ENCODE measurements at places on chromosomes 6 and 20.
A peak's percentile ranks its signal among the peaks of the same experiment; 100 is the strongest.

DNA sequence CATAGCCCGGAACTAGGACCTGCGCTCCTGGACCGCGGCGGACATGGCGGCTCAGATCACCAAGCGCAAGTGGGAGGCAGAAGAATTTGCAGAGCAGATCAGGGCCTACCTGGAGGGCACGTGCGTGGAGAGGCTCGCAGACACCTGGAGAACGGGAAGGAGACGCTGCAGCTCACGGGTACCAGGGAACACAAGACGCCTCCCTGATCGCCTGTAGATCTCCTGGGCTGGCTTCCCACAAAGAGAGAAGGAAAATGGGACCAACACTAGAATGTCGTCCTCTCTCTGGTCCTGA is 15.1 kb upstream of the HLA-A start:
- DNase-seq = no peak

GRCh38 chr6:143516690-143517446 is 5.3 kb upstream of the FUCA2 start:
- DNase-seq = no peak

- no peak for DNase-seq
Observed at GRCh38 chr6:35161266-35161665, 20.1 kb upstream of the TCP11 start.

- DNase-seq = peak; percentile 19
Observed at GRCh38 chr6:815348-815738, 122.4 kb upstream of the EXOC2 start.

DNA sequence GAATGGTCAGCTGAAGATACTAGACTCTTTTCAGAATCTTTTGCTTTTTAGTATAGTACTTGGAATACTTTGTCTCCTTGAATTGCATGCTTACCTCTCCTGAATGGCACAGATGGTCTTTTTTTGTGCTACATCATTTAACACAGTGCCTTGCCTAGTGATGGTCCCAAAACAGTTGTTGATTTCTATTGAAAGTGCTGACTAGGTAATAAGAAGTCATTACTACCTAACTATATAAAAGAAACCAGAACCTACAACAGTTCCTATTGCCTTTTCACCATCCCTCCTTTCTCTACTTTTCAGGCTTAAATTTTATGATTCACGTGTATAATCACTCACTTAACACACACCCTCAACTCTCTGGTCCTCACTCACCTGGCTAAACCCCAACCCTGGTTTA is 64.6 kb upstream of the PRND start:
- no peak for DNase-seq

DNA sequence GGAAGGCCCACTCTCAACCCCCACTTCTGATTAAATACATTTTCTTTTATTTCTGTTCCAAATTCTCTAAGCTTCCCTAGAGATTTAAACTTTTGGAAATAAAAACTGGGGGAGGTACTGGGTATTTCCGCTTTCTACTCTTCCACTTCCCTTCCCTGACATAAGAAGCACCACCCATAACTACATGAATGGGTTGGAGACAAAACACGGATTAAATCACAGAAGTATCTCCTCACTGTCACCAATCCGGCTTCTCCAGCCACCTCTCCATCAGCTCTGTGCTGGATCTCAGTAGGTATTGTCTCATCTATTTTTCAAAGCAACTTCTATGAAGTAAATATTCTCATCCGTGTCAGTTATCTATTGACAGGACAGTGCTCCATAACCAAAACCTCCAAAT is 150.7 kb downstream of the TSHZ2 start:
- DNase-seq = no peak

GRCh38 chr20:63102721-63103375 is 96.1 kb upstream of the BHLHE23 start:
- no peak for DNase-seq

DNA sequence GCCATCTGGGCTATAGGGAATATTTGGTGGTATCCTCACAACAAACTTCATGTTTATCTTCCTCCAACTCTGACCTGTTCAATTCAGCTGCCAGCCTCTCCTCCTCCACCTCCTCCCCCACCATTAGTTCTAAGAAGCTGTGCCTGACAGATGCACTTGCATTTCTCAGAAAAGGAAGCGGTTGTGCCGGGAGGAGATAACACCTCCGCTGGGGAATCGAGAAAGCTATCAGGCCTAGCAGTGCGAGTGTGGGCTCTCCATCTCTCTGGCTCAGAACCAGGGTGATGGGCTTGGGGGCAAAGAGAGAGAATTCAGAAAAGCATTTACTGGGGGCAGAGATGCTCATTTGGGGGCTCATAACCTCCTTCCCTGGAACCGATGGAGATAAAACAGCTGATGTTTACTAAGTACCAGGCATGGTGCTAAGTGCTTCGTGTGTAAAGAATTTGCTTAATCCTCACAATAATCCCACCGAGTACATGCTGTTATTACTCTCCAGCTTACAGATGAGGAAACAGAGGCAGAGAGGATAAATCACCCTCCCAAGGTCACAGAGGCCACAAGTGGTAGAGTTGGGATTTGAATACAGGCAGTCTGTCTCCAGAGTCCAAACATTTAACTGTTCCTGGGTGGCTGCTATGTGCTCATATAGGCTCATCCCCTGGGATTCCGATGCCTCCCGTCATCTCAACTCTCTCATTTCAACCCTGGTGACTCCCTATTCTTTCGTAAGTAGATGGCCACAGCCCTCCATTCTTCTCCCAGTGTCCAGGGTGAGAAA is 38.3 kb downstream of the COX4I2 start:
- no peak for DNase-seq

GRCh38 chr6:170184316-170184715 is 106.6 kb downstream of the DLL1 start:
- DNase-seq = no peak

- DNase-seq = no peak
Observed at GRCh38 chr6:39321761-39322160, 741 bp downstream of the KCNK16 start.

- DNase-seq = no peak
Observed at GRCh38 chr6:107059606-107060005, 31.6 kb downstream of the MTRES1 start.

GRCh38 chr20:46169245-46170171 is 51.4 kb downstream of the CD40 start:
- no peak for DNase-seq

- peak; percentile 61 for DNase-seq
Observed at GRCh38 chr6:132131758-132132157, 180.6 kb upstream of the CCN2 start.

GRCh38 chr6:33391922-33392594 is 435 bp downstream of the KIFC1 start:
- DNase-seq = no peak

DNA sequence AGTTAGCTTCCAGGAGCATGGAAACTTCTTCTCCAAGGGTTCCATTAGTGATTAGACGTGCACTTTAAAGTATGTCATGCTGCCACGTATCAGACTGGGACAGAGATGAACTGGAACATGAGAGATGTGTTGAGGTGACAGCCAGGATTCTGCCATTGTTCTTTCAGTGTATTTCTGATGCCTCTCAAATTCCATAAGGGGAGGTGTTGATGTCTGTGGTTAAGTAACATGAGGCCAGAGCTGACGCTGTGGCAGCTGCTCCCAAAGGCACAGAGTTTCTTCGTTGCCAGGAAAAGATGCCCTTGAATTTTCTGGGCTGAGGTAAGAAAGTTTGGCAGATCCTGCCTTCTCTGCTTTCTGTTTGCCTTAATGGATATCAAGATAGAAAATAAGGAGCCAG is 63.5 kb downstream of the TRMT6 start:
- DNase-seq = no peak

GRCh38 chr6:80403365-80403764 is 296.9 kb downstream of the BCKDHB start:
- no peak for DNase-seq

- DNase-seq = no peak
Observed at GRCh38 chr6:23875006-23875405, 251.0 kb upstream of the NRSN1 start.

DNA sequence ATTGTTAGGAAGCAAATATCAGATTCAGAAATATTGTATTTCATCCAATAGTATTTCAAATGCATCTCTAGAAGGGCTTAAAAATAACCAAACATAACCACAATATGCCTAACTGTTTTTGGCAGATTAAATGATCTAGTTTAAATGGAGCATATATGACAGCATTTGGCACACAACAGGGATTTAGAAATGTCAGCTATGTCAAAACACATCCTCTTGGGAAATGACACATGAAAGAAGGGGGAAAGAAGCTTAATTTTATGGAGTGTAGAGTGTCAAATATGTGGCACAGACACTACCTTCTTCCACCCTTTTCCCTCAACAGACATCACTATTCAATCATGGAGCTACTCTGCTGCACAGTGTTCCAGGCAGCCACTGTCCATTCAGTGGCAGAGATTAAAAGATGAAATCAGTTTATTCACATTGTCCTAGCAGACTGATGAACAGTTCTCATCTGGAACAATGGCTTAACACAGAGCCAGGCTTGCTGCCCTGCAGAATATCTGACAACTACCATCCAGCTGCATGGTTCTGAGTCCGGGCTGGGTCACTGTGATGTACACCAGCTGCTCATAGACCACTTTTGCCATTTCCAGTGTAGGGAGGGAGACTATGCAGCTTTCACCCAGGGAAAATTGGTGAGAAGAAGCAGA is 349.8 kb downstream of the DHX35 start:
- no peak for DNase-seq

DNA sequence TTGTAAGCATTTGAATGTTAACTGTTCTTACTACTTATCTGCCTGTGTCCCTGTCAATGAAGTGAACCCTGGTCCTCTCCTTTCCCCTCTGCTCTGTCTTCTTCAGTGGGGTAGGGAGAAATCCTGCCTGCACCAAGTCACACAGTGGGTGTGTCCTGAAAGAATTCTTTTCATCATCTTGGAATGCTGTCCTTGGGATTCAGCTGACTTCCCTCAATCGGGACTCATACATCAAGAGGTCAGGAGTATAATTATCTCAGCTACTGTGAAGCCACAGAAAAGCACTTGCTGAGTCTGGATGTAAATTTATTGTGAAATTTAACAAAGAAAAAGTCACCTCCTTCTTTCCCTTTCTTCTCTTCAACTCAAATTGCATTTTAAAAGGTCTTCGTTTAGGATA is 328.5 kb downstream of the SOX4 start:
- DNase-seq = no peak

GRCh38 chr6:54140811-54141210 is 29.6 kb downstream of the MLIP start:
- no peak for DNase-seq

- DNase-seq = peak; percentile 2
Observed at GRCh38 chr6:72704979-72705378, 83.1 kb downstream of the KCNQ5 start.

GRCh38 chr20:23776067-23776771 is 25.5 kb upstream of the CST1 start:
- DNase-seq = no peak

- DNase-seq = no peak
Observed at GRCh38 chr20:56463428-56463827, 5.0 kb upstream of the RTF2 start.

DNA sequence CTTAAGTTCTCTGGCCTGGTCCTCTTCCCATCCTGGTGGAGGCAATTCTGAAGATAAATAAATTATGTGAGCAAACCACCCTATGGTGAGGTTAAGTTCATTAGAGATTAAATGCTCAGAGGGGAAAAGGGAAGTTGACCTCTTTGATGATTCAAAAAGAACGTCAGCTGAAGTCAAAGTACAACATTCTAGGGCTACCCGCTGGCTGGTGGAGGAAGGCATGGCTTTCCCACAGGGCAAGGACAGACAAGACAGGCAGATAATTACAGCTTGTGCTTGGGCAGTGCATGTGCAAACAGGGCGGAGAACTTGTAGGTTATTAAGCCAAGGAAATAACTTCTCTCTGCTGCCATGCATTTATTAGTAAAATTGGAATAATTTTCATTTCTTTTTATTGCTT is 91.0 kb upstream of the SLC24A3 start:
- no peak for DNase-seq

- DNase-seq = no peak
Observed at GRCh38 chr6:1076531-1077459, 235.1 kb upstream of the FOXQ1 start.

DNA sequence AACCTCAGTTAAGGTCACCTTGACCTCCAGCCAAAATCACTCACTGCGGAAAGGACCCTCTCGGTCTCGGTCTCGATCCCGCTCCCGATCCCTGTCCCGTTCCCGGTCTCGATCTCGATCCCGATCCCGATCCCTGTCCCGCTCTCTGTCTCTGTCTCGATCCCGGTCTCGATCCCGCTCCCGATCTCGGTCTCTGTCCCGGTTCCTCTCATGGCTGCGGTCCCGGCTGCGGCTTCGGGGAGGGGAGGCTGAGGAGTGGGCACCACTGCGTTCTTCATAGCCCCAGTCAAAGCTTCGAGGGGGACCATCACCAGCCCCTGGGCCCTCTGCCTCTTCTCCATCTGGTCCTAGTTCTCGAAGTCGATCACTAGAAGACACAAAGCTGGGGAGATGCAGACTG is 4.3 kb downstream of the NELFE start:
- no peak for DNase-seq

DNA sequence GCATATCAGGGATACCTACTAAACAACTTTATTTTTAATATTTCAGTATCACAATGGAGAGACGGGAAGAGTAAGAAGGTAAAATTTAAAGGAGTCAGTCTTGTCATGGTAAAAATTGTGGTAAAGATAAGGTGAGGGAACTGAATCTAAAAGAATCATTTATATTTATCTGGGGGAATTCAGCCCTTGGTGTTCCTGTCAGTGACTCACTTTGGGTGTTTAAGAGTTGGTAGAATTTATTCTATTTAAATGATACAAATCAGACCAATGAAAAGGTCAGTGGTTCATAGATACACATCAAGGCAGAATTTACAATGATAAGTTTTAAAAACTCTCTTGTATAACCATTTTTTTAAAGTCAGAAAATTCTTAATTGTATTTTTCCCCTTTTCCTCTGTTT is 164.4 kb downstream of the CDKAL1 start:
- no peak for DNase-seq

- DNase-seq = no peak
Observed at GRCh38 chr6:13763740-13764381, 50.5 kb downstream of the MCUR1 start.

GRCh38 chr6:51648236-51648635 is 439.2 kb downstream of the PKHD1 start:
- no peak for DNase-seq

- DNase-seq = no peak
Observed at GRCh38 chr20:62886709-62887058, 25.1 kb upstream of the TCFL5 start.

GRCh38 chr20:49455691-49456090 is 26.8 kb downstream of the KCNB1 start:
- DNase-seq = no peak

DNA sequence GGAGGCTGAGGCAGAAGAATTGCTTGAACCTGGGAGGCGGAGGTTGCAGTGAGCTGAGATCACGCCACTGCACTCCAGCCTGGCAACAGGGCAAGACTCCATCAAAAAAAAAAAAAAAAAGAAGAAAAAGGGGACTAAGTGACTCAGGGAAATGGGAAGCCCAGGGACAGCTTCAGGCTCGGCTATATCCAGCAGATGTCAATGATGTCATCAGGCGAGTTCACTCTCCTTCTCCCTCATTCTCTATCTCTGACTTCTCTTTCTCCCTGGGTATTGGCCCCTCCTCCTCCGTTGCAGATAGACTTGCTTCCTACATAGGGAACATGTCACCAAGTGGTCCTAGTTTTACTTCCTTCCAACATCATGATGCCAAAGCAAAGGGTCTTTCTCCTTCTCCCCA is 316.8 kb downstream of the TFAP2C start:
- no peak for DNase-seq

All from HepG2 (cell line).